ENCODE measurements at places on chromosomes 6 and 20.

DNA sequence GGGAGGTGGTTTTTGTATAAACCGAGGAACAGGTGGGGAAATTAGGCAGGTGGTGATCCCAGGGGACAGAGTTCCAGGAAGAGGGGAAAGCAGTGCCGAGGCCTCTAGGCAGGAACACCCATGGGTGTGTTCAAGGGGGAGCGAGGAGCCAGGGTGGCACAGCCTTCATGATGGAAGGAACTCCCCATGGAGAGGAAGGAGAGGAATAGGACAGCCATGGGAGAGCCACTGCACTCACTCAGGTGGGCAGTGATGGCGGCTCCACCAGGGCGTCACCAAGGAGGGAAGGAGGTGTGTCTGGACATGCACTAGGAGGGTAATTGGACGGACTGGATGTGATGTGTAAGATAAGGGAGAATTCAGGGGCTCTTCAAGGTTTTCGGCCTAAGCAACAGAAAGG, 98.2 kb downstream of the THBS2 start:
- DNase-seq: no peak

DNA sequence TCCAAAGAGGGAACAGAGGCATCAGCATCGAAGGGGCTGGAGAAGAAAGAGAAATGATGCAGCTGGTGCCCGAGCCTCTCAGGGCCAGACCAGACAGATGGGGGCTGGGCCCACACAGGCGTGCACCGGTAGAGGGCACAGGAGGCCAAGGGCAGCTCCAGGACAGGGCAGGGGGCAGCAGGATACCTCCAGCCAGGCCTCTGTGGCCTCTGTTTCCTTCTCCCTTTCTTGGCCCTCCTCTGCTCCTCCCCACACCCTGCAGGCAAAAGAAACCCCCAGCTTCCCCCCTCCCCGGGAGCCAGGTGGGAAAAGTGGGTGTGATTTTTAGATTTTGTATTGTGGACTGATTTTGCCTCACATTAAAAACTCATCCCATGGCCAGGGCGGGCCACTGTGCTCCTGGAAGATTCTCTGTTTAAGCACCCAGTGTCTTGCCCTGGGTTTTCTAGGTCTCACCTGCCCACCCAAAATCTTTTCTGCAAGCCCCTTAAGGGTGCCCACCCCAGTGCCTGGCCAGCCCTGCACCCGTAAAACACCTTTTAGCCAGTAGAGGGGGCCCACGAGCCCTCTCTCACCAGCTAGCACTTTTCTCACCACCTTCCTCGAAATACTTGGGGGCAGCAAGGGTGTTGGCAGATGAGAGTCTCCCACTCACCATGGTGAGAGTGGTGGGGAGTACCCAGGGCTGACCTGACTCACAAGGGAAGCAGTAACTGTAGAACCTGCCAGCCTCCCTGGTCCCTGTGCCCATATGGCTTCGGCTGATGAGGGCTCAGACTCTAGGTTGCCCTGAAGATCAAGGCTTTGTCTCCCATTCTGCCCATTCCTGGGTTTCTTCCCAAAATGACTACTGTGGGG, 35.7 kb upstream of the ID1 start:
- peak; percentile 46 for DNase-seq

- DNase-seq: no peak
Measured at GRCh38 chr6:87763276-87763675, 61.2 kb upstream of the AKIRIN2 start.

GRCh38 chr6:38493931-38494547, 145.7 kb downstream of the BTBD9 start:
- DNase-seq: peak; percentile 71

DNA sequence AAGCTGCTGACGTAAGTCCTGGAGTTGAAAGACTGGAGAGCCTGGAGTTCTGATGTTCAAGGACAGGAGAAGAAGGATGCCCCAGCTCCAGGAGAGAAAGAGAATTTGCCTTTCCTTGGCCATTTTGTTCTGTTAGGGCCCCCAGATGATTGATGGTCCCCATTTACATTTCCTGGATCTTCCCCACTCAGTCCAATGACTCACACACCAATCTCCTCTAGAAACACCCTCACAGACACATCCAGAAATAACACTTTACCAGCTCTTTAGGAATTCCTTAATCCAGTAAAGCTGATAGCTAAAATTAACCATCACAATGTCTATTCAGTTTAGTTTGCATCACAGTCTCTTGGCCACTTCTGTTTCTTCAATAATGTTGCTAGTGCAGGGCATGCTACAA, 260.2 kb upstream of the IRAK1BP1 start:
- no peak for DNase-seq

- no peak for DNase-seq
Measured at GRCh38 chr20:52031563-52032303, 159.8 kb downstream of the ZFP64 start.

DNA sequence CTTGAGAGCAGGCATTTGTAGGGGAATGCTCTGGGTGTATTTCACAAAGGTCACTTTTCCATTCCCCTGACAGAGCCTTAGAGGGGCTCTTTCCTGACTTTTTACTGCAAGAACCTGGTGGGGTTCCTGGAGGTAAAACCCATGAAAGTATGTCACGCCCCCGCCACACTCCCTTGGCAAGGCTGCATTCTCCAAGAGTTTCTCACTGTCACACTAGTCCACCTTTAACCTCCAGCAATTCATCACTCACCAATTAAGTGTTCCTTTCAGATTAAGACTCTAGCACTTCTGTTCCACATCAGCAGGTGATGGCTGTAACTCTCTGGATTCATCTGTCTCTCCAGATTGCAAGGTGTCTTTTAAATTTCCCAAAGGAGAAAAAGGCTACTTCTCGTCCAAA, 32.7 kb upstream of the NKX2-4 start:
- DNase-seq: no peak

GRCh38 chr20:63285636-63286615, 7.1 kb upstream of the COL20A1 start:
- no peak for DNase-seq

DNA sequence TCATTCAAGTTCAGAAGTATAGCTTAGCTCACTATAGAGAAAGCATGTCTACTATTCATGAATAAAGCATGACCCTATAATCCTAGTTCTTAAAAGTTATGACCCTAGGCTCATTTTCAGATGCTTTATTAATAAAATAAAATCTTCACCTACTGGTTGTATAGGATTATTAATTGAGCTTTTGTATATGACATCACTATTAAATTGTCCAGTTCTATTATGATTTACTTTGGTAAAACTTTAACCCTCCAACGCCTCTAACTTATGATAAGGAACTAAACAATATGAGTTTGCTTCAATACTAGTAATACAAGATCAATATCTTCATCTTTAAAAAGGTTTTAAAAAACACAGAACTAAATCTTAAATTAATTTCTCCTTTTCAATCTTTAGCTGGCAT, 263.4 kb upstream of the THEMIS start:
- DNase-seq: no peak

DNA sequence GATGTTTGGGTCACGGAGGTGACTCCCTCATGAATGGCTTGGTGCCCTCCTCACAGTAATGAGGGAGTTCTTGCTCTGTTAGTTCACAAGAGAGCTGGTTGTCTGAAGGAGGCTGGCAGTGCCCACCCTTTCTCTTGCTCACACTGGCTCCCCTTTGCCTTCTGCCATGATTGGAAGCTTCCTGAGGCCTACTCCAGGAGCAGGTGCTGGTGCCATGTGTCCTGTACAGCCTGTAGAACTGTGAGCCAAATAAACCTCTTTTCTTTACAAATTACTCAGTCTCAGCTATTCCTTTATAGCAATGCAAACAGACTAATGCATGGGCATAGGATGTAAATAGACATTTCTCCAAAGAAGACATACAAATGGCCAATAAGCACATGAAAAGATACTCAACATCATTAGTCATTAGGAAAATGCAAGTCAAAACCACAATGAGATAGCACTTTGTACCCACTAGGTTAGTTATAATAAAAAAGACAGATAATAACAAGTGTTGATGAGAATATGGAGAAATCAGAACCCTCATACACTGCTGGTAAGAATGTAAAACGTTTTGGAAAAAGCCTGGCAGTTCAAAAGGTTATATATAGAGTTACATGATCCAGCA, 17.7 kb downstream of the C20orf203 start:
- DNase-seq: no peak

- DNase-seq: no peak
Measured at GRCh38 chr6:121652726-121653623, 217.5 kb downstream of the GJA1 start.

GRCh38 chr20:17557675-17558006, 12.2 kb upstream of the DSTN start:
- DNase-seq: no peak

- DNase-seq: no peak
Measured at GRCh38 chr6:56475736-56476457, 166.8 kb downstream of the DST start.

- no peak for DNase-seq
Measured at GRCh38 chr6:105495515-105495914, 92.6 kb upstream of the PREP start.

GRCh38 chr20:25250508-25250907, 2.6 kb downstream of the PYGB start:
- DNase-seq: no peak

DNA sequence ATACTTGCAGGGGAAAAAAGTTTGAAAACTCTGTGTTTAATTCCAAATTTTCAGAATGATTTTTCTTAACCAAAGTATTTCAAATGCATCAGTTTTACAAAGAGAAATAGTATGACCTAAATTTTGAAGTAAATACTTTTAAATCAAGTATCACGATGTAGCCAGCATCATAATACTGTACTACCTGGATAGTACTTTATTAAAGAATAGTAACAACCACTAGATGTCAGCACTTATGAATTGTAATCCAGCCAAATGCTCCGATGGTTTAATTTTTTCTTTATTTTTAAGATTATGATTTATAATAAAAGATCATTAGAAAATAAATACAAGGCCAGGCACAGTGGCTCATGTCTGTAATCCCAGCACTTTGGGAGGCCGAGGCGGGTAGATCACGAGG, 37.2 kb upstream of the HACE1 start:
- no peak for DNase-seq

GRCh38 chr6:119426619-119427018, 77.1 kb upstream of the MAN1A1 start:
- DNase-seq: no peak

DNA sequence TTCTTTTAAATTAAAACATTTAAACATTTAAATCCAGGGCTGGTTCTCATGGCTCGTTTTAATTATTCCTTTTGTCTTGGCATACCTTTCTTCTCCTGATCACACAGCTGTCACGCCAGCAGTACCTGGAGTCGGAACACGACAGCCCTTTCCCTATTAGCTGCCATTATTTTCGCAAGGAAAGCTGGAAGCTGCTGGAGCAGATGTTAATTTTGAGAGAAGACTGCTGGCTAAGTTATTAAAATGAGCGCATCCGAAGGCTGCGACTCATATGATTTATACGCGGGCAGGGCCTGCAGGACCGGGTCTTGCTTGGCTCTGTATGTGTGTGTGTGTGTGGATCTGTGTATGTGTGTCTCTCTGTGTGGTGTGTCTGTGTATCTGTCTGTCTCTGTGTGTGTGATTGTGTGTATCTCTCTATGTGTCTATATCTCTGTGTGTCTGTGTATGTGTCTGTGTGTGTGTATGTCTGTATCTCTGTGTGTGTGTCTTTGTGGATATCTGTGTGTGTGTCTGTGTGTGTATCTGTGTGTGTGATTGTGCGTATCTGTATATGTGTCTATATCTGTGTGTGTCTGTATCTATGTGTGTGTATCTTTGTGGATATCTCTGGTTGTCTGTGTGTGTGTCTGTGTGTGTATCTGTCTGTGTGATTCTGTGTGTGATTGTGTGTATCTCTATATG, 191.5 kb downstream of the CDH4 start:
- no peak for DNase-seq

- DNase-seq: no peak
Measured at GRCh38 chr6:16657768-16658167, 103.5 kb downstream of the ATXN1 start.

DNA sequence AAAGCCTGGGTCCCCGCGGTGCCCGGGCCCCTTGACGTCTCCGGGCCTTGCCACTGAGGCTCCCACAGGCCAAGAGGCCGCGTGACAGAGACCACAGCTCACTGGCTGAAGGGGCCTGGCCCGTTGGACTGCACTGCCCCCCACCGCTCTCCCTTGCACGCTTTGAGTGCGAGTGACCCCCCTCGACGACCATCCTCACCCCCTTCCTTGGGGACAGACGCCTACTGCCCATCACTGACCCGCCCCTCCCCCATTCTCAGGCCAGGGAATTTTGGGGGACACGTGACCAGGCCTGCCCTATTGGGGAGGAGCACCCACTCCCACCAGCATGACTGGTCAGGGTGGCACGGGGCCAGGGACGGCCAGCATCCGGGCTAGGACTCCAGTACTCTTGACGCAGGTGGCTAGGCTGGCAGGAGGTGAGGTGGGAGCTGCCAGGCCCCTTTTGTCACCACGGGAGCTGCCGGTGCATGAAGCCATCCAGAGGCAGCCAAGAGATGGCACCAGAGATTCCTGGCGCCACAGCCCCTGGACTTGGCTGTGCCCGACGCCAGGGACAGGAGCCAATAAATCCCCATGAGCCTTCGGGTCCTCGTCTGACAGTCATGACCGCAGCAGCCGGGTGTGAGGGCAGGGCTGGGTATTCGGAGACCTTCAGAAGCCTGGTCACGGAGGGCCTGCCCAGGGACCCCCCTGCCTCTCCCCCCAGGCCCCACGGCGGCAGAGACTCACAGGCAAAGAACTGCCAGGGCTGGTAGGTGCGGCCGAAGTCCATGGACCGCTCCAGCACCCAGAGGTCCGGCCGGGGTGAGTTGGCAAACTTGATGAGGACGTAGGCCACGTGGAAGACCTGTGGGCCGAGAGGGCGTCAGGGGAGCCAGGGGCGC, 14.5 kb downstream of the LAMA5 start:
- DNase-seq: no peak
